ENCODE measurements at places on chromosomes 5 and 9.

DNA sequence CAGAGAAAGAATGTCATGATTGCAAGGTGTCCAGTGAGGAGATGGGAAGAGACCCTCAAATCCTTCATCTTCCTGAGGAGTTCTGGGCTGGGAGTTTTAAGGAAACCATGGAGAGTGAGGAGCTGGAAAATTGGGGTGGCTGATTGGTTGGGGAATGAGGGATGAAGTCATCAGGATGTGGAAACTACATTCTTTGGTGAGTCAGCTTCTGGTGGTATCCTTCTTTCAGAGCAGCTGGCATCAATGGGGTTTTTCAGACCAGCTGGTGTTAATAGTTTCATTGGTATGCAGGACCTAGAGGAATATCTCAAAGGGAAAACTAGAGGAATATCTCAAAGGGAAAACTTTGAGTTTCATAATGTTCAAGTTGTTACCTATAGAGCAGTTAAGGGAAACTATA, 45.2 kb downstream of the RNF180 start:
- DNase-seq = no peak

DNA sequence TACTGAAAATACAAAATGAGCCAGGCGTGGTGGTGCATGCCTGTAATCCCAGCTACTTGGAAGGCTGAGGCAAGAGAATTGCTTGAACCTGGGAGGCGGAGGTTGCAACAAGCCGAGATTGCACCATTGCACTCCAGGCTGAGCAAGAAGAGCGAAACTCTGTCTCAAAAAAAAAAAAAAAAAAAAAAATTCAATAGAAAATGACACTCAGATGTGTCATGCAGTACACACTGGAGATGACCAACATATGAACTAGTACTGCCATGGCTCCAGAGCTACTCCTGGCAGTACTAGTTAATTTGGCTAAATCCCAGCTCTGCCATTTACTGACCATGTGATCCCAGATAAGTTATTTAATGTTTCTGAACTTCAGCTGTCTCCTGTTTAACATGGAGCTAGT, 7.3 kb downstream of the ATOX1 start:
- no peak for DNase-seq

DNA sequence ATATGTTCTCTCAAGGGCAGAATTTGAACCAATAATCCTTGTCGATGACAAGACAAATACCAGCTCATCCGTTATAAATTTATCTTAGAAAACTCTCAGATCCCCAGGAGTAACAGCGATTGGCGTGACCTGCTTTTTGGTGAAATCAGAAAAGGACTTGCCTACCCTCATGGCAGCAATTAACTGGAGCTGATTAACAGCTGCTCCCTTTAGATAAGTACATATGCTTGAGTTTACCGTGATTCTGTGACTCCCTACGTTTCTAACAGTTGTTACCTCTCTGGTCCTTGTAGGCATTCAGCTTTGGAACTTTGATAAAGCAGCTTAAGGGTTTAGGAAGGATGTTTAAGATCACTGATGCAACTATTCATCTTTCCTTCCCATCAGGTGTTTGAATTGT, 2.6 kb downstream of the INVS start:
- no peak for DNase-seq

DNA sequence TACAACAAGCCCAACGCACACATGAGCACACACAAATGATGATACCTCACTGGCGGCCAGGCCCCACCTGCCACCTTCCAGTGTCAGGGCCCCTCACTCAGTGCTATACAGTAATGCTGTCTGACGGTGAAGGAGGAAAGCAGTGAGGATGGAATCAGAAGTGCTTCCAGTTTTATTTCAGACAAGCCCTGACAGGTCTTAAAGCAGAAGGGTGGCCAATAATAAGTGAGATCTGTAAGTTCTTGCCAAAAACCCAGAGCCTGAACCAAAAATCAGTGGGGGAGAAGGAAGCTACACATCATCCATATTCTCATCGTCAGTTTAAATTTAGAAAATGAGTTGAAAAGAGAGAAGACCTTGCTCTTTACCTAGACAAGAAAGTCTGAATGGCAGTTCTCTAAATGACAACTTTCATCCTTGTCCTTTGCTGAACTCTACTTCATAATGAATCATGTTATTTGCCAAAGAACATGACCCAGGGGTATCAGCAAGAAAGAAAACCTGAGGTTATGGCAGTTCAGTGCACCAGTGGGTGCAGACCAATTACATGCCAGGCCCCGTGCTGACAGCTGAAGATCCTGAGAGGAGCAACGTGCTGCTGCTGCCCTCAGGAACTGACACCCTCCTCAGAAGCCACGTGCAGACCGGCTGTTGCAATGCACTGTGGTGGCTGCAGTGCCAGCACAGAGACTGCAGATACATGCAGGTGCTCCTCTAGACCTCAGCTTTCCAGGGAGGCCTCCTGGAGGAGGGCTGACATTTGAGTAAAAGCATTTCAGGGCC, 118.7 kb downstream of the DROSHA start:
- DNase-seq = no peak

GRCh38 chr9:112831281-112831851, 59.3 kb downstream of the SLC46A2 start:
- DNase-seq = peak; percentile 2

GRCh38 chr5:96149546-96149945, 187.9 kb upstream of the ELL2 start:
- DNase-seq = no peak

DNA sequence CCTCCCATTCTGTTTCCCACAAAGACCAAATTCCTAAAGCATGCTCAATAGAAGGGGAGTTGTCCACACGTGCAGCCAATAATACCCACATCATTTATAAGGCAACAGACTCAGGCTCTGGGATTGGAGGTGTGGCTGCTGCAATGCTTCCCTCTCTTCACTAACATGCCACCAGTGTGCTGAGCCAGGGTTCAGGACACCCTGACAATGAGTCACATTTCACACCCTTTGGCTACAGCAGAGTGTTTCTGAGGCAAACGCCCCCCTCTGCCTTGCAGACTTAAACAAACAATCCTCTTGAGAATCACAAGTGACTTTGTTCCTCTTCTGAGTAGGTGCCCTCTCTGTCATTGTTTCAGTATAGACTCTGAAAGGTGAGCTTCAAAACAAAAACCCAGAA, 189.3 kb upstream of the TLE4 start:
- DNase-seq = no peak

DNA sequence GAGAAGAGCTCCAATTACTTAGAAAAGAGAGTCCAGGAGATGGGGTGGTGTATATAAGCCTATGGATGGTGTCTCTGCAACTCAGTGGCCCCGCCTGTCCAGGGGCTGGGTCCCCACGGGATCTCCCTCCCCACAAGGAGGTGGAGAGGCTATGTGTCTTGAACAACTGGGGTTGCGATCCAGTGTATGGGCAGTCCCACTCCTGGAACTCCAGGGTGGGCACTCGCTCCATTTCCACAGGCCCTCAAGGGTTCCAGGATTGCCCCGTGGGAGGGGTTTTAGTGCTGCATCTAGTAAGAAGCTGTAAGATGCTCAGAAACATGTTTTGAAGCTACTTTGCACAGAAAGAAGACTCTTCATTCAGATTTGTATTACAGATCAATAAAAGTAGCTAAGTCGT, 558 bp upstream of the SMAD5 start:
- no peak for DNase-seq

GRCh38 chr5:138605254-138605972, 30.2 kb upstream of the HSPA9 start:
- DNase-seq = no peak

GRCh38 chr5:171858303-171858702, 72.7 kb downstream of the SMIM23 start:
- DNase-seq = no peak

DNA sequence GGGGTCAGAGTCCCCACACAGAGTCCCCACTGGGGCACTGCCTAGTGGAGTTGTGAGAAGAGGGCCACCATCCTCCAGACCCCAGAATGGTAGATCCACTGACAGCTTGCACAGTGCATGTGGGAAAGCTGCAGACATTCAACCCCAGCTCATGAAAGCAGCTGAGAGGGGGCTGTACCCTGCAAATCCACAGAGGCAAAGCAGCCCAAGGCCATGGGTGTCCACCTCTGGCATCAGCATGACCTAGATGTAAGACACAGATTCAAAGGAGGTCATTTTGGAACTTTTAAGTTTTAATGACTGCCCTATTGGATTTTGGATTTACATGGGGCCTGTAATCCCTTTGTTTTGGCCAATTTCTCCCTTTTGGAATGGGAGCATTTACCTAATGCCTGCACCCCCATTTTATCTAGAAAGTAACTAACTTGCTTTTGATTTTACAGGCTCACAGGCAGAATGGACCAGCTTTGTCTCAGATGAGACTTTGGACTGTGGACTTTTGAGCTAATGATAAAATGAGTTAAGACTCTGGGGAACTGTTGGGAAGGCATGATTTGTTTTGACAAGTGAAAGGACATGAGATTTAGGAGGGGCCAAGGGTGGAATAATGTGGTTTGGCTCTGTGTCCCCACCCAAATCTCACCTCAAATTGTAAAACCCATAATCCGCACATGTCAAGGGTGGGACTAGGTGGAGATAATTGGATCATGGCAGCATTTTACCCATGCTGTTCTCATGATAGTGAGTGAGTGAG, 56.3 kb upstream of the ITGA1 start:
- no peak for DNase-seq

- DNase-seq = no peak
Measured at GRCh38 chr5:110880413-110880812, 141.6 kb downstream of the SLC25A46 start.

- DNase-seq = no peak
Measured at GRCh38 chr9:4111233-4112008, 188.4 kb downstream of the GLIS3 start.
